ENCODE measurements at places on chromosomes 3 and 15.

DNA sequence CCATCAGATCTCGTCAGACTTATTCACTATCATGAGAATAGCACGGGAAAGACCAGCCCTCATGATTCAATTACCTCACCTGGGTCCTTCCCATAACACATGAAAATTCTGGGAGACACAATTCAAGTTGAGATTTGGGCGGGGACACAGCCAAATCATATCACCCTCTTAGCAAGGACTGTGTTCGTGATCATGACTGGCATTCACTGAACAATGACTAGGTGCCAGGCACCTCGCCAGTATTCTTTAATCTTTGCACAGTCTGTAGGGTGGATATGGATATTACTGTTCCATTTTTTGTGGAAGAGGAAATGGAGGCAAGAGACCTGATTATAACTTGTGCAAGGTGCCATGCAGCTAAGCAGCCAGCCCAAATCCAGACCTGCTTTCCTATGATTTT lies 77.5 kb downstream of the IGF1R start:
- no peak for DNase-seq

DNA sequence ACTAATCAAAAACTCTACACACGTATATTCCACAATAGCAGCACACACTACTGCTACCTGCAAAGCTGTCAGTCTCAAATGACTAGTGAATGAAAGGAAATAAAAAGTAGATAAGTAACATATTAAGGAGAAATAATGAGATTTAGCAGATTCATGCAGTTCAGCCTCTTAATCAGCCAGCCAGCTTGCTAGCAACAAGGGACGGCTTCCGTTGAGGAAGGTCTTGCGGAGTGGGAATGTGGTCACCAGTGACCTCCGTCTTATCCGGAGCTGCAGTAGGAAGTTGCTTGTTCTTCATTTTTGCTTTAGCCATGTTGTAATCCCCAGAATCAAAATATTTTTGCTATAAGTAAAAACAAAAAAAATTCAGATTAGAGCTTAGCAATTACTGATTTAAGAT lies 17.1 kb downstream of the ARPP19 start:
- no peak for DNase-seq

DNA sequence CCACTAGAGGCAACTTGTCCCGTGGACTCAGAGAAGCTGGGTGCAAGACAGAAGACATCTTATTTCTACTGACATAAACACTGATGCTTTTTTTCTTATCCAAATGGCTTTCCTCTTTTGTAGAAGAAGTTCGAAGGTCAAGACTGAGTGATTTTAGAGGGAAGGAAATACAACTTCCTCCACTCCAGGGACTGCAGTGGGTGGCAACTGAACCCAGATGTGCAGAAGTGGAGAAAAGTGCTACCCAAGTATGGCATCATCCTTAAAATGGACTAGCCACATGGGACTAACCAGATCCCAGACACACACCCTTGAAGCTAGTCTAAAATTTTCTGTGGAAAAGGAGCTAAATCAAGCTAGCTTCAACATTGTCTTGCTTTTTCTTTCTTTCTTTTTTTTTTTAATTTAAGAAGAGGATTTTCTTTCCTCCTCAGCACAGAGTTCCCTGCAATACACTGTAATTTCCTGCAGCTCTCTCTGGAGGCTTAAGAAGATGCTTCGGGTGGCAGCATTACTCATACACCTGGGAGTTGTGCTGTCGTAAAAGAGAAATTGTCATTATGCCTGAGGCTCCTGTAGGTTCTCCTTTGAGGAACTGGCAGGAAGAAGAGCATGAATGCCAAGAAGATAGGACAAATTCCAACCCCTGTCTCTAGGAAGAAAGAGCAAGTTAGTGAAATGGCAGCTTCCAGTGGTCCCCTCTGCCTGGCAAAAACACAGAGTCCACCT lies 3.8 kb upstream of the FRMD4B start:
- DNase-seq: no peak

DNA sequence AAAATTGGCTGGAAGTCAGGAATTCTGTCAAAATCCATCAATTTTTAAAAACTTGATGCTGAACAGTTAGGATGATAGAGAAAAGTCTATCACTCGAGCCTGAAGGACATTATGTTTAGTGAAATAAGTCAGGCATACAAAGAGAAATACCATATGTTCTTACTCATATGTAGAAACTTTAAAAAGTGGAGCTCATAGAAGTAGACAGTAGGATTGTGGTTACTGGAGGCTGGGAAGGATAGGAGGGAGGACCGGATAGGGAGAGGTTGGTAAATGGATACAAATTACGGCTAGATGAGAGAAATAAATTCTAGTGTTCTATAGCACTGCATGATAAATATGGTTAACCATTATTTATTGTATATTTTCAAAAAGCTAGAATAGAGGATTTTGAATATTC lies 389.5 kb upstream of the RASGRP1 start:
- DNase-seq: no peak

DNA sequence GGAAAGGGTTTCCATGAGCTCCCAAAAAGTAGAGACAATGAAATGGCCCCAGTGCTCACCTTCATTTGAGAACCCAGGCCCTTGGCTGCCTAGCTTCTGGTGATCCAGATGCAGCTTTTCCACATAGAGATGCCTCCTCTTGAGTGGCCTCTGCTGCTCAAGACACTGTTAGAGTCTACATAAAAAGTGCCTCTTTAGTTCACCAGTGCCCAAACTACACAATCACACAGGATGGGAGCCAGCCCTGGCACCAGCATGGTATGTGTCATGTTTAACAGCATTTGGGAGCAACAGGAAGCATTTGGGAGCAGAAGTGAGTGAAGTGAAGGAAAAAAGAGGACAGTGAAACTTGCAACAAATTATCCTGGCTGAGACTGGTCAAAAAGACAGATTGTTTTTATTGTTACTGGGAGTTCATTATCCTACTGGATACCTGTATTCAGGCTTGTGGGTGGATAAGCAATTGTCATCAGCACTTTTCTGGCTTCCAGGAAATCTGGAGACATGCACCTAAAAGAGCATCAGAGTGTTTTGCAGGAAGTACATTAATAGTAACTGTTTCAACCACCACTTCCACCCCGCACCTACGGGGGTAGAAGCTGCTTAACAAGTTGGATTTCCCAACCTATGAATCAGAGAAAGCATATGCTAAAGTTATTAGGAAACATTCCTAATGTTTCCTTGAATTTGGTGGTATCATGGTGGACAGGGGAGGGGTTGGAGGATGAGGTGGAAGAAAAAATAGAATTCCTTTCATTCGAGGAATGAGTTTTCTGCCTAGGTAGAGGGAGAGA lies 416.2 kb downstream of the IGSF11 start:
- no peak for DNase-seq

DNA sequence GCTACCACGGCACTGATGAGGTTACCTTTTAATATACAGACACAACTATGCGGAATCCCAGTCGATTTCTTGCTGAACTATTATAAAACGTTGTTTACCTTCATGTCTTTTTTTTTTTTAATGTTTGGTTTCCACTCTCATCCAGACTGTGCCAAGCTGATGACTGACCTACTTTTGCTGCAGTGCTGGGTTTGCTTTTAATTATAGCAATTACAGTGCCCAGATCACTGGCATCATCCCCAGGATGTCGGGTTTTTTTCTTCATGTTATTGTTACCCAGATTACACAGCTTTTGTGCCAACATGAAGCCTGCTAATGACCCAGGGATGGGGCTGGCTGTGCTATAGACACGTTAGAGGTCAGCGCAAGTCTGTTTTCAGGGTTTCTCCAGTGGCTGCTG lies 294.0 kb upstream of the ATP10A start:
- DNase-seq: no peak

GRCh38 chr15:64833690-64834089 lies 8.0 kb upstream of the PLEKHO2 start:
- DNase-seq: no peak

DNA sequence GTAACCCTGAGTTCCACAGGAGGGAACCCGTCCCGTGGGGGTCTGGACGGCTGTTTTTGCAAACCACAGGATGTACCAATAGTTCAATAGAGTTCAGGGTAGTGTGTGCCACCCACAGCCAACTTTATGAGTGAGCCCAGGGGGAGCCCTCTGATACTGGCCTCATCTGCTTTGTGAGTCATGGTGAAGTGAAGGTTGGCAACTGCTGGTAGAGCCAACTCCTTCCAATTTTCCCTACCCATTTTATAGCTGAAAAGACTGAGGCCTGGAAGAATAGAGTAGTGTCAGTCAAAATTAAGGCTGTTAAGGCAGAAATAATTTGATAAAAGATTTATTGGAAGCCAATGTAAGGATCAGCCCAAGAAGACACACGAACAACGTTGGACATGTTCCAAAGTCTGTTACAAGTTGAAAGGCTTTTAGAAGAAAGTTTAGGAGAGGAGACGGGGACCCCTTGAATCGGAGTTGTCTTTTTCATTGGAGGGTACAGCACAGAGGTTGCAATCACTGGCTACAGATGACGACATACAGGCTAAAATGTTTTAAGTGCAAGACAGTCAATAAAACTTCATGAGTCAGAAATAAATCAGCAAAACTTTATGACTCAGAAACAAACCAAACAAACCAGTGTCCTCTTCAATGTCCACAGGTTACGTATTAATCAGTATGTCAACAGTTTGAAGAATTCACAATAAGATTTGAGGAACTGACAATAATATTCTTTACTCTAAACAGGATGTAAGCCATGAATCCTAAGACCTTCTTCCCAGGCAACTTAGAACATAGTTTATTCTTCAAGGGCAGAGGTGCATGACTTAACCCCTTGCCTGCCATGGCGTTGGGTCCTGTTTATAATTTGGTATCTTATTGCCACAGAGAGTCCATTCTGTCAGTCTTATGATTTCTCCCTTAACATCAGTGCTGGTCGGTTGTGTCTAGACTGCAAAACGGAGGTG lies 62.9 kb upstream of the NR2E3 start:
- no peak for DNase-seq

DNA sequence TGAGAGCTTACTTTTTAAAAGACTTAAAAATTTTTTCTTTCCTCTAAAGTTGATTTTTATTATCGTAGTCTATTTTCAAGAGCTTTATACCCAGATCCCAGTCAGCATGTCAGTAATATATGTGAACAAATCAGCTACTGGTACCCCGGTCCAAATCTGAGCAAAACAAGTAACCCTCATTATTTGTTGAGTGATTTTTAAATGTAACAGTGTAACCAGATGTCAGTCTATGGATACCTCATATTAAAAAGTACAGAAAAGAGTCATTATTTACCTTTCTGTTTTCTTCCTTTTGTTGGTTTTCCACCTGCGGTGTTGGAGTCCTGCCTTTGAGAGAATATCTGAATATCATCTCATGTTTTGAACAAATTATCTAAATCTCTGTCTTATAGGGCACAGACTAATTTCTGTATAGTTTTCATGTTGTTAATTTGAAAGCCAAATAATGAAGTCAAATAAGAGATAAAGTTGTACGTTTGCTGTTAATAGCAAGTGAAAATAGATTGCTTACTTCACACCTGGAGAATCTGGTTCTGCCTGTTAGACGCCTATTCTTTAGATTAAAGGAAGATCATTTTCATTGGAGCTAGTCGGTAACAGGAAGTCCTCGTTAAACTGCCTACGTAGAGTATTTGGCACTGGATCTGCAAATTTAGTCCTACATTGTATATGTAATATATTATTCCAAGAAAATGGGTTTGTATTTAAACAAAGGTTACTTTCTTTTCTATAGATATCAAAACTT lies at the start of gene STX19:
TSS of gene STX19 (minus strand) at position 505 of the 745 bp plus-strand sequence. CDS start 13,328 bp downstream, outside the sequence.
- DNase-seq: no peak

- no peak for DNase-seq
These were observed 146.6 kb downstream of the TBL1XR1 start for GRCh38 chr3:177050501-177051237.

DNA sequence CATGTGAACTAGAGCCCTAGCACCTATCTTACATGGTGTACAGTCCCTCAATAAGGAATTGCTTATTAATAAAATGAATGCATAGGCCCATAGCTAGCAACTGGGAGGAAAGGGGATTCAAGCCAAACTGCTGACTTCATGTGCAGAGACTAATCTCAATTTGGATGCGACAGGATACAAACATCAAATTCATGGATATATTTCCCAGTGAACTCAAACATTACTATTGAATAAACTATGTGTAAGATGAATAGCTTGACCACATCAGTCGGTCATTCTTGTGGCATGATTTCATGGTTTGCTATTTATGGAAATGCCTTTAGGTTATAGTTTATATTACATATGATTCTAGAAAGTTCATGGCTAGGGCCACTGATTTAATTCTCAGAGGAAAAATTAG lies 268.6 kb upstream of the SLITRK3 start:
- no peak for DNase-seq

GRCh38 chr3:184766555-184767261 lies 45.3 kb upstream of the VPS8 start:
- DNase-seq: no peak

DNA sequence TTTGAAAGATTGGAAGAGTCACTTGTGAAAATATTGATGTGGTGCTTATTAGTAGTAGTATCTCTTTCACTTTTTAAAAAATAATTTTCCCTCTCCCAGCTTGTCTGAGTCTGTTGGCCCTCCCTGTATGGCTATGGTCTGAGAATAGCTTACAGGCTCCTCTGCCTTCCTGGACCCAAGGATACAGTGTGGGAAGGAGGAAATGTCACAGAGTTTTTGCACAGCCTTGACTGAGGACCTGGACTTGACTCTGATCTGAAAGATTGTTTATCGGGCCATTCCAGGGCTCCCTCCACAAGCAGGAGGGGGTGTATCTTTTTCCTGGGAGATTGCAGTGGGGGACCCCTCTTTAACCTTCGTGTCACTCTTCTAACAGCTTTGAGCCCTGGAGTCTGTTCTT lies 59.7 kb downstream of the TLNRD1 start:
- DNase-seq: no peak

GRCh38 chr3:129289201-129289921 lies 10.7 kb downstream of the HMCES start:
- no peak for DNase-seq

DNA sequence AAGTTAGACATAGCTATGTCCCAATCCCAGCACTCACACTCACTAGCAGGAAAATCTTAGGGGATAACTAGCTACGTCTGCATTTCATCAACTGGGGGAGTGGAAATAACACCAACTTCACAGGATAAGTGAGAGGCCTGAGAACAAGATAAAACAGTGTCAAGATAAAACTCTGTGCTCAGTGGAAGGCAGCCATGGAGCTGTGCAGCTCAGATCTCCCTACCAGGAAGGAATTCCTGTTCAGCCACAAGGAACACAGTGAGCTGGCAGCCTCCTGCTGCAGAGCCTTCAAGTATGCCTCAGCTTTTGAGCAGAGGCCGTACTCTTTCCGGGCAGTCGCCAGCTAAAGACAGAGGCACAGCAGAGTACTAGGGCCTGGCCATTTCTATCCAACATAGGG lies 115.8 kb upstream of the TOPAZ1 start:
- DNase-seq: no peak

- no peak for DNase-seq
These were observed 36.3 kb upstream of the TPM1 start for GRCh38 chr15:63006032-63006878.

GRCh38 chr15:57436961-57437360 lies 60.7 kb downstream of the CGNL1 start:
- DNase-seq: no peak

GRCh38 chr3:128846486-128846891 lies 32.9 kb upstream of the ACAD9 start:
- no peak for DNase-seq

- DNase-seq: no peak
These were observed 228.1 kb upstream of the FEZF2 start for GRCh38 chr3:62601238-62602070.

All from D721Med (cell line).